Stimulated activated CD4-positive, alpha-beta T cell treated with anti-CD3 and anti-CD28 coated beads, Interleukin-15, amount 100 ng/mL, for 24 hours (primary cell): ENCODE measurements at places on chromosomes 6 and 20.
A peak's percentile ranks its signal among the peaks of the same experiment; 100 is the strongest.

GRCh38 chr20:22568872-22569344 is 15.5 kb downstream of the FOXA2 start:
- no peak for DNase-seq

GRCh38 chr6:14524319-14524718 is 406.7 kb downstream of the CD83 start:
- DNase-seq: no peak

- DNase-seq: no peak
Observed at GRCh38 chr20:54431156-54431944, 44.0 kb upstream of the DOK5 start.

DNA sequence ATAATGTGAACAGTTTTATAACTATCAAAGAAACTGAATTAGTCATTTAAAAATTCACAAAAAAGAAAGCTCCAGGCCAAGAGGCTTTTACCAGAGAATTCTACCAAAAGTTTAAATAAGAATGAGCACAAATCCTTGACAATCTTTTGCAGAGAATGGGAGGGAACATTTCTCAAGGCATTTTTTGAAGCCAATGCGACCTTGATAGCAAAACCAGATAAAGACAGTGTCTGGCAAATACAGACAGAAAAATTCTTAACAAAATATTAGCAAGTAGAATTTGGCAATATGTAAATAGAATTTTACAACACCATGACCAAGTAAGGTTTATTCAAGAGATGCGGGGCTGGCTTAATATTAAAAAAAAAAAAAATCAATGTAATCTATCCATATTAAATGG is 41.7 kb downstream of the RNF24 start:
- DNase-seq: no peak

DNA sequence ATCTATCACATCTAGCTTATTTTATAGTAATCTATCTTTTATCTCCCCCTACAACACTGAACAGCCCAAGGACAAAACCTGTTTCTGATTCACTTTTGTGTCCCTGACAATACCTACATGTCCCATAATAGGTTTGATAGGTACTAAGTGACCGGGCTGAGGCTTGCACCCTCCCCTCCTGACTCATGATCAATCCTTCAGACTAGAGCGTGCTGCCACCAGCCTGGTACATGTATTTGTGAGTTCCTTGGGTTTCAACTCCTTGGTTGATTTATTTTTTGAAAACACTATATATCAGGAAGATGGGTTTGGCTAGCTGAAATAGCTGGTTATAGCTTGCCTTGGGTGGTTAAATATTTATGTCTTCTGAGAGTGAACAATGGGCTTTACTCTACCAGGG is 41.6 kb upstream of the RAB23 start:
- no peak for DNase-seq

GRCh38 chr6:36633915-36634314 is 39.8 kb downstream of the SRSF3 start:
- no peak for DNase-seq

DNA sequence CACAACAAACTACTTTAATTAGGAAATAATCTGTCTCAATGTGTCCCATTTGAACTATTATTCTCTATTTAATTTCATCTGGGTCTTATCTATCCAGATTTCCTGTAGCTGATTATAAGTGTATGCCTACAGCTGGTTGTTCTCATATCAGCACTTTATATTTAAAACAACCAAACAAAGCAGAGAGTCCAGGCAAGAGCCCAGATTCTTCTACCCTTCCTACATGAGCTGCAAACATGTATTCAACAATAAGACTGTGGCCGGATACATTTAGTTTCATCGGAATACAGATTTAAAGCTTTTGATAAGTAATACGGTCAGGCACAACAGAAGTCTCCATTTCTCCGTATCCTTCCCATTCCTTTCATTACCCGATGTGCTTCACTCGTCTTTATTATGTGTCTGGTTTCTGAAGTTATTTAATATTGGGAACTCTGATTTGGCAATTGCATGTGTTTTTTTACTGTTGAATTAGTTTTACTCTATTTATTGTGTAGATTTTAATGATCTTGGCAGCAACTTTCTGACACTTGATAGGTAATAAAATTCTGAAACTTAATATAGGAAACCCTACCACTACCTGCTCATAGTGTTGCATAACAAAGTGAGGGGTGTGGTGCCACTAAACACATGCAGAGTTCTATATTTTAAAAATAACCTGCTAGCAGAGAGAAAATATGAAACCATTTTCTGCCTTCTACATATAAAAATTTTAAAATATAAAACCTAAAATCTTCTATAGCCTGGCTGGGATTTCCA is 653.5 kb upstream of the PTCHD4 start:
- DNase-seq: no peak

GRCh38 chr6:28326371-28326948 is 9.5 kb downstream of the ZSCAN31 start:
- DNase-seq: no peak

DNA sequence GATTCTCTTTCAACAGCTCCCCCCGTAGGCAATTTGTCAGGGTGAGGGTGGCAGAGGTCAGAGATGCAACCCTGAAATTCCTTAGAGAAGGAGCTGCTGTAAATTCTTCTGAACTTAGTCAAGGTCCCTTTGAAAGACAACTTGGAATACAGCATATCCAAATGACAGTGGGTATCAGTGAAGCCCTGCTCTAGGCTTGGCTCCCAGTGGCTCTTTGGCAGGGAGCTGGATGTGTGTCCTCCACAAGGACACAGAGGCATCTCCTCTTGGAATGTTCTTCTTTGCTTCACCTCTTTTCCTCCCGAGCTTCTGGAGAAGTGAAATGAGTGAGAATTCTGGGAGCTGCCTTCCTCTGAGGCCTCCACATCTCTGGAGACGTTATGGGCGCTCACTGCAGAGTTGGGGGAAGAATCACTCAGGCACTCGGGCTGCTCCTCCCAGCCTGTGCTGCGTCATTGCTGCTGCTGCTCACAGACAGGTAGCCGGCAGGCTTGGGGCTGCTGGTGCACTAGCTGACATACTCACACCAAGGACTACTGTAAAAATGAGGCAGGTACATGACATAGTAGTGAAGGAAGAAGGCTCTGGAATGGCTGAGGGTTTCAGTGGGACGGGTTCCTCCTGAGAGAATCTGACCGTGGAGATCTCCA is 34.1 kb downstream of the DYNLT1 start:
- DNase-seq: no peak

GRCh38 chr6:100899202-100899601 is 18.1 kb upstream of the ASCC3 start:
- no peak for DNase-seq

DNA sequence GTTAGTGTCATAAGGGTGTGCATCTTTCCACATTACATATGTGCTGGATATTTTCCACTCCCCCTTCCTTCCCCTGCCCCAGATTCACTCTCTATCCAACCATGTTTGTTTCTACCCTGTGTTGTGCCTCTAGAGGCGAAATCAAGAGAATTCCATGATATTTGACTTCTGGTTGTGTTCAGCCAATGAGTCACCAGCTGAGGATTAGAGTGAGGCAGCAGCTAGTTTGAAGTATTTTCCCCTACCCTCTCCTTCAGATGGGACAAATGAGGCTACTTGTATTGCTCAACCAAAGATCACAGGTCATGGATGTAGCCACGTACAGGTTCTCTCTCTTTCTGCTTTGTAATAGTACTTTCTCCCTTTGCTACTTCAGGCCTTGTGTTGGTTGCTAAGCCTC is 24.5 kb upstream of the OR2J2 start:
- no peak for DNase-seq

DNA sequence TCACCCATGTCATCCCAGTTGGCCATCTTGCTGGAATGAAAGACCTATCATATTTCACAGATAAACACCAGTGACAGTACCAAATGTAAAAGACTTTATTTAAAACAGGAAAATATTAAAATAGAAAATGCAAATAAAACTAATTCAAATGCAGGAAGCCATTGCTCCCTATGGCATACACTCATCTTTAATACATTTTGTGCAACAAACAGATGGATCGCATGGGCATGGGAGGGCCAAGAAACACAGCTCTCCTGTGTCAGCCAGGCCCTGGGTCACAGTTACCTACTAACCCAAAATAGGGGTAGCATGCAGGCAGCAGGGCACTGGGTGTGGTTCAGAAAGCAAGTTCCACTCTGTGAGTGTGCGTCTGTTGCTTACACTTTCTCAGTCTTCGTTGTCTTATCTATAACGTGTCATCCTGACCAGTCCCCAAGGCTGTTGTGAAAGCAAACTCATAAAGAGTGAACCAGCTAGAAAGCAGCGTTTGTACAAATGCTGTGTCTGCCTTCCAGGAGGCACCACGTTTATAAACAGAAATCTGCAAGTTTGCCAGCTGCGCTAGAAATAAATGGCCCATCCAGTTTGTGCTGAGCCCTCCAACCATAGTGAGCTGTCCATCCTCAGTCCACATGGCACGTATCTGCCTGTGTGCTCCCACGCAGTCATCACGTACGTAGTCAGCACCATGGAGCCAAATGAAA is 180.5 kb downstream of the SYNDIG1 start:
- DNase-seq: no peak

GRCh38 chr6:130625825-130626527 is 201.2 kb upstream of the SMLR1 start:
- DNase-seq: peak; percentile 48

DNA sequence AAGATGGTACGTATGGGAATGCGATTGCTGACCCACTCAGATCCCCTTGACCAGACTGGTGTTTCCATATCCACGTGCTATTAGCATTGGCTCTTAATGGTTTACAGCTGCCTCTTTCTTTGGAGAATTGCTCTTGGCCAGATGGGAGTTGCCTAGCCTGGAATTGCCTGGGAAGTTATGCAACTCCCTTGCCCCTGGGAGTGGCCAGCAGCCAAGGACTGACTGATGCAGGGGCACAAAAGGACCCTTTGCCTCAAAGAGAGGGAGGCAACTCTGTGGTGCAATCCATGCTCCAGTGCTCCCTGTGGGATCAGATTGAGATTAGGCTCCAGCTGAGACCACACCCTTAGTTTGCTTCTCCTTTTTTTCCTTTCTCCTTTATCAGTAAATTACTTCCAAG is 203.5 kb upstream of the JAG1 start:
- DNase-seq: no peak
